ENCODE measurements at places on chromosomes 1 and 21.

GRCh38 chr1:165257969-165258459 is 98.5 kb downstream of the LMX1A start:
- DNase-seq: peak; percentile 73

DNA sequence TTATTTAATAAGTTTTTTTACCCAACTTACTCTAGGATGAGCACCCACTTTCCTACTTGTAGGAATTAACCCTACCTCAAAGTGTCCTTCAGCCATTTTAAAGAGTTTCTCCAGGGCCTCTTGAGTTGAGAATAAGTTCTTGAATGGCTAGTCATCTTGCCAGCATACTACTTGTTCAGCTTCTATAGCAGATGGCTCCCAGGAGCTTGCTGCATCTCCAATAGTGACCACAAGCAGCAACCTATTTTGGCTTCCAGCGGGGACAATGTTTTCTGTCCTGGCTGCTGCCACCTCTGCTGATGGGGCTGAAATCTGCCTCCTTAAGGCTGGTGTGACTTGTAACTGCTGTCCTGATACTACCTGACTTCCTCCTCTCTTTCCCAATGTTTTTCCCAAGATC is 20.8 kb upstream of the PIK3R3 start:
- DNase-seq: no peak

DNA sequence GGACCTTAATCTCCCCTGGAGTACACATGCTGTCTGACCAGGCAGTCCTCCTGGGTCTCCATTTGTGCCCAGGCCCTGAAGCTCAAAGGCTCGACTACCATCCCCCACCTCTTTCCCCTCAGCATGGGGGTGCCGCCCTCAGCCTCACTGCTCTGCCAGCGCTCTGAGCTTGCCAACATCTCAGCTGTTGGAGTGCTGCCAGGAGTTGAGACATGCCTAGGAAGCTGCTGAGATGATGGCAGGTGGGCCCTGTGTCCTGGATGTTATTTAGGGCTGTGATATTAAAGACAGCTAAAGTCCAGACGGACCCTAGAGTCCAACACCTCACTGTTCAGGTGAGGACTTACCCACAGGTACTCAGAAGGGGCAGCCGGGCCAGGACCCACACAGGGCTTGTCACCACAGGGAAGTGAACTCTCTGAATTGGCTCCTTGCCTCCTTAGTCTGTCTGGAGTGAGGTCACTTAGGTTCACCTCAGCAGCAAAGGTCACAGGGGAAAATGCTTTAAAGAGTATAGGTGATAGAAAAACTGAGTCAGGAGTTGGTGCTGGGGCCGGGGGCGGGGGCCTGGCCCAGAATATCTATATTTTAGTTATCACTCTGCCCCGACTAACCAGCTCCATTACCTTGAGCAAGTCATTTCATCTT is 19.7 kb upstream of the KCNC4 start:
- no peak for DNase-seq

GRCh38 chr1:56295949-56296929 is 283.1 kb downstream of the PLPP3 start:
- no peak for DNase-seq

DNA sequence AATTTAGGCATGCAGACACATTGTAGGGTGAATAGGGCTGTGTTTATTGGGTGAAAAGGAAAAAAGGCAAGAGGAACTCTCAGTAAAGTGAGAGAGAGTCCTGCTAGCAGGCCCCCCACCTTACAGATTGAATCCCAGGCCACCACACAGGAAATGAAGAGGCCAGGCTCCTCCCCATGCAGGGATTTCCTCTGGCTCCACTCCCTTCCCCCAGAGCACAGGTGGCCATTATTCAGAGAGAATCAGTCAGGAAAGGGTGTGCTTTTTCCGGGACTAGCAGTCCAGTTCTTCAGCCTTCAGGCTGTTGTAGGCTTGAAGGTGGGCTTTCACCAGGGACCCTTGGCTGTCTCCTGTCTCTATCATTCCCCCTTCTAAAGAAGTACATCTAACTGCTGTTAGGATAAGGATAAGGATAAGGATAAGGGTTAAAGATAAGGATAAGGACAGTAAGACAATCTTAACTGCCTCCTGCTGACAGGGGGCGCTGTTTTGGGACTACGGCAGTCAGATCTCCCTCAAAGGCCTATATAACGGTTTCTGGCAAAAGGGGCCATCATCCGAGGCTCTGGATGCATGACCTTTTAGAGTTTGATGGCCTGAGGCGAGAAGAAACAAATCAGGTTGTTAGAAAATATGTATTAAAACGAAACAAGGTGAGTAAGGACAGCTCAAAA is 26.3 kb downstream of the ZNF648 start:
- no peak for DNase-seq

DNA sequence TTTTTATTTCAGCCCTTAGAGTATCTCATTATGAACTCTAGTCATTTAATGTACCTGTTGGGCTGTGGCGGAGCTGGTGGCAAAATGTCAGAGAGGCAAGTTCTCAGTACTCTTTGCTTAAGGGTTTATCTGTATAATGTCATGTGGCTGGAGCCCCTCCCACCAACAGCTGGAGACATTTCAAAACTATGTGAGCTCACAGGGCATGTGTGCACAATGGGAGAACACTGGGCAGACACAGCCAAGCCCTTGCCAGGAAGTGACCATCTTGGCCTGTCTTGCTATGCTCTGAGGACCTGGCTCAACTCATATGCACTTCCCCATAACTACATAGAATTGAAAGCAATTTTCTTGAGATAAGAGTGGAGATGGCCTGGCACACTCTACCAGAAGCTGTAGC is 296.4 kb downstream of the PTPRU start:
- no peak for DNase-seq

DNA sequence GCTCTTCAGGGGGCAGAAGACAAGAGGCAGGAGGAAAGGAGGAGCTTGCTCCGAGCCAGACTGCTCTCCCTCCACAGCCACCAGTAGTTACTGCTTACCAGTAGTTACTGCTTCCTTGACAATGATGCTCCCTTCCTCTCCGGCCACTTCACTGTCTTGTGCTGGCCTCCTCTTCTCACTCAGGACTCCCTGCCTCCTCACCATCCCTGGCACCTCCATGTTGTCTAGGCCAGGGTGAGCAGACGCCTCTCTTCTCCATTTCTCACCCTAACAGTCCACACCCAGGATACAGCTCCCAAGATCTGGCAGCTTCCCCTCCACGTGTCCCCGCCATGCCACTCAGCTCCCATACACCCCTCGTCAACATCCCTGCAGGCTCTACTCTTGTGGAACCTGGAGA is 82.4 kb upstream of the TLR5 start:
- no peak for DNase-seq

GRCh38 chr1:75677443-75677842 is 47.1 kb upstream of the ACADM start:
- no peak for DNase-seq

GRCh38 chr1:109716570-109717090 is 4.6 kb downstream of the GSTM5 start:
- DNase-seq: no peak

- DNase-seq: peak; percentile 57
Observed at GRCh38 chr1:169107603-169108208, 1.2 kb downstream of the ATP1B1 start.

DNA sequence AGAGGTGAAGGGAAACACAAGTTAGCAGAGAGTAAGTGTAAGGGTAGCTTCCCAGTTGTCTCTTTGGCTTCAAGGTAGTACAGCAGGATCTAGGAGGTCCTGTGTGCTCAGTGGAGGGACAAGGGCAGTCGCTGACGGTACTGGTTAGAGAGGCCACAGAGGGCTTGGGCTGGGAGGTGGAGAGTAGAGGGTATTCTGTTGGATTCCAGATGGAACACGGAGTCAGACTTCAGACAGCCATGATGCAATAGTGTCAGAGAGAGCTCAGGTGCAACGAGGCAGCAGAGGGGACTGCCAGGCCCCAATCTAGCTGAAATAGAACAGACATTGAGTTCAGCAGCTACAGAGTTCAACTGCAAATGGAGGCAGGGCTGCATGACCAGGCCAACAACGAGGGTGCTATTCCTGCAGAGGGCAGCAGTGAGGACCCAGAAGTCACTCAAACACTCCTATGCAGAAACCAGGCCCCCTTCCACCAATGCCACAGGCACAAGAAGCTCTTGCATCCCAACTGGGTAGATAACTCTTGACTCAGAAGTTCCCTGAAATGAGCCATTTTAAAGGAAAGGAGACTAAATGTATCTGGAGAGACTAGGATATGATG is 325.0 kb upstream of the ESRRG start:
- no peak for DNase-seq

DNA sequence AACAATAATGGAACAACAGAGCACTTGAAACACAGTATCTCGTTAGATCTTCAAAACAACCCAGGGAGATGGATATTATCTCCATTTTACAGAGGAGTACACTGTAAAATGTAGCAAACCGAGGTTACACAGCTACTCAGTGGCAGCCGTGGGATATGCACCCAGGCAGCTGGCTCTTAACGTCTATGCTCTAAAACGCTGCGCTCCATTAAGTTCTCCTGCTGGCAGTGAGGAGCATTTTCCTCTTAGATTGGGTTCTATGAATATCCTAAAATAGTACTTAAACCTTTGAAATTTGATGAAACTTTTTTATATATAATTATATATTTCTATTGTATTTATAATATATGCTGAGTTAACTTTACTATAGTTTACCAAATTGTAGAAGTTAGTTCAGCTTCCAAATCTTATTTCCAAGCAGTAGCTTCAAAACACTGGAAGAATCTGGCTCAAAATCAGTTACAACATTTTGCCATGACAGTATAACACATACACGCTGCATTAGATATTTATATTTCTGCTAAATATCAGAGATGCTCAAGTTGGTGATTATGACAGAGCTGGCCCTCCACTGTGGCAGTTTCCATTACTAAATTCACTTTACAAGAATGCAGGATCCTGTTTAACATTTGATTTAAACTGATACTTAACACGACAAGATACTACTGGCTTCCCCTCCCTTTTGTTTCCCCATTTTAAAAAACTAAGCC is 49.5 kb downstream of the TGFBR3 start:
- no peak for DNase-seq

DNA sequence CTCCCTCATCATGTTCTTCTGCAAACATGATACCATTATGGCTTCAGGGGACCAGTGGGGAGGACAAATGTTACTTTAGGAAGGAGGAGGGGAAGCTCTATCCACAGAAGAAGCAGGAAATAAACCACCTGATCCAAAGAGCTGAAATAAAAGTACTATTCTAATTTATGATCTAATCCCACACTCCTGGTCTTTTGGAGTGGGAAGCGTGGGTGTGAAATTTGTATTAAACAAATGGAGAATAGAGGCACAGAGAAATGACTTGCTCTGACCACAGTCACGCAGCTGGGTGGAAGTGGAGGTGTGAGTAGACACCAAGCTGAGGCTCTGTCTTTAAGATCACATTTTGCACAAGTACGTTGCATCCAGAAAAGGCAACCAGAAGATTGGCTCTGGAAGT is 14.5 kb upstream of the STUM start:
- peak; percentile 17 for DNase-seq

GRCh38 chr1:1605034-1605591 is 5.2 kb upstream of the FNDC10 start:
- no peak for DNase-seq

DNA sequence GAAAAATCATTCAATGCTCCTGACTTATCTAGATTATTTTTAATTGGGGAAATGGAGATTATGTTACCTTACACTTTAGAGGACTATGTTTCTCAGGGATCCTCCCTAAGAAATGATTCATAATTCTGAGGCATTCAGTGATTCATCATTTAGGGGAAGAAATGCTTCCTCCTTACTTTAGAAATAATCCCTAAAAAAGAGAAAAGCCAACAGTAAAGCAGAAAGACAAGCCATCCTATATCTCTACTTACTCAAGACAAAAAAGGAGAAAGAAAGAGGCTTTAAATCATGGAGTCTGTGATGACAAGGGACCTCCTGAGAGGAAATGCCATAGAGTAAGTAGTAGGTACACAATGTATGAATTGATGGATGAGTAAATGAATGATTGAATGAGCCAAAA is 137.0 kb downstream of the BRINP2 start:
- no peak for DNase-seq

GRCh38 chr1:198667807-198668206 is 29.0 kb downstream of the PTPRC start:
- DNase-seq: no peak

DNA sequence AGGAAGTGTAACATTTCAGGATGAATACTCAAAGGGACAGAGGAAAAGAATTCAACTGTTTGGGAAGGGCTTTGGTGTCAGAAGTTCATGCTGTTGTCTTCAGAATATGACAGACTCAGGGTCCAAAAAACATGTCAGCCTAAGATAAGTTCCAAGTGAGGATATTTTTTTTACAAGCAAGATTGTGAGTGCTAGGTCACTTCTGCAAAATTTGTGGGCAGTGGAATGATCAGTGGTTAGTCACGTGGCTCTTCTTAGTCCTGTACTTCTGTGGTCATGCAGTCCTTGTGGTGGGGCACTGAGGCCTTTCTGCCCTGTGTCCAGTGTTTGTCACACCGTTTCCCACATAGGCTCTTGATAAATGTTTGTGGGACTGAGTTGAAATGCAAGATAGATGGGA is 5.2 kb downstream of the RGL1 start:
- peak; percentile 57 for DNase-seq

- no peak for DNase-seq
Observed at GRCh38 chr1:246768403-246769020, 44.3 kb downstream of the SCCPDH start.

DNA sequence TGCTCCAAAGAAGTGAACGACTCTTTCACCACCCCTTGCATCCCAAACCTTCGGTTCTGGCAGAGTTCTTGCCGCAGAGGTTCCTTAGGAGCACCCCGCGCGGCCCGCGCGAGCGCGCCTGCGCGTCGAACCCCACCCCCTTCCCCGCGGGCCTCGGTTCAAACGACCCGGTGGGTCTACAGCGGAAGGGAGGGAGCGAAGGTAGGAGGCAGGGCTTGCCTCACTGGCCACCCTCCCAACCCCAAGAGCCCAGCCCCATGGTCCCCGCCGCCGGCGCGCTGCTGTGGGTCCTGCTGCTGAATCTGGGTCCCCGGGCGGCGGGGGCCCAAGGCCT is at the start of gene C1orf56:
Gene C1orf56 (plus strand): TSS at position 161 of the 334 bp plus-strand sequence. CDS start 97 bp downstream, at position 258.
- DNase-seq: no peak

GRCh38 chr1:66050123-66050522 is 257.4 kb downstream of the PDE4B start:
- DNase-seq: no peak

DNA sequence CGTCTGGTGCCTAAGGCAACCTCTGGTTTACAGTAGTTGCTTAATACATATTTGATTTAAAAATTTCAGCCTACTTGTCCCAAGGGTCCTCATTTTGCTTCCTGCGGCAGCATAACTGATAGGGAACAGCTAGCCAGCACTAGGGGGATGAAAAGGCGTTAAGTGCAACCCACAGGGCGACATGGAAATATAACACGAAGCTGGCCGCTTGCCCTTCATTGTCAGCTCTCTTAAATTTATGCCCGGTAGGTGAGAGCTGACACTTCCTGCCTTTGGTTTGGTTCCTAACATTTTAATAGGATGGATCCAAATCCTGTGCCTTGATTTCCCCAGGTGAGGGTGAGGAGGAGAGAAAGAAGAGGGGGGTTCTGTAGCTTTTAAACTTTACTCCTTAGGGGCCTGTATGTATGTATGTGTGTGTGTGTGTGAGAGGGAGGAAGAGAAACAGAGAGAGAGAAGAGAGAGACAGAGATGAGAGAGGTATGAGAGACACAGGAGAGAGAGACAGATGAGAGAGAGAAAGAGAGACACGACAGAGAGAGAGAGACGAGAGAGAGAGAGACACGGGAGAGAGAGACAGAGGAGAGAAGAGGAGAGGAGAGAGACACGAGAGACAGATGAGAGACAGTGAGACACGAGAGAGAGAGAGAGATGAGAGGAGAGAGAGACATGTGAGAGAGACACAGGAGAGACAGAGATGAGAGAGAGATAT is 938 bp upstream of the ACTN2 start:
- DNase-seq: no peak

All from inflammatory macrophage treated with lipopolysaccharide for 1 hour (primary cell).